Karpas-422 (cell line): ENCODE measurements at places on chromosomes 13 and 19.

DNA sequence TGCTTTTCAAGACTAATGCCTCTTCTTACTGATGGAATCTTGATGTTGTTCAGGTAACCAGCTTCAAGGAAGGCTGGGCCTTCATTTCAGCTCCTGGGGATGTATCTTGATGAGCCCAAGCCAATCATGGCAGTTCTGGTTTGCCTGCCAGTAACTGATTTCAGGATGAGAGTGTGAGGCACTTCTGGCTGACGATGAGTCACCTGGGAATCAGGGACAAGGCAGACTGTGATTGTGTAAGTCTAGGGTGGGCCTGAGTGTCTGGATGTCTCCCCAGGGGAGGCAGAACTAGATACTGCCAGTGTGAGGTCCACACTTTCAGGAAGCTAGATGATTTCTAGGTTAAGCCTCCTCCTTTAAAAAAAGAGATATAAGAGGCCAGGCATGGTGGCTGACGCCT, 77.3 kb upstream of the KL start:
- no peak for DNase-seq

DNA sequence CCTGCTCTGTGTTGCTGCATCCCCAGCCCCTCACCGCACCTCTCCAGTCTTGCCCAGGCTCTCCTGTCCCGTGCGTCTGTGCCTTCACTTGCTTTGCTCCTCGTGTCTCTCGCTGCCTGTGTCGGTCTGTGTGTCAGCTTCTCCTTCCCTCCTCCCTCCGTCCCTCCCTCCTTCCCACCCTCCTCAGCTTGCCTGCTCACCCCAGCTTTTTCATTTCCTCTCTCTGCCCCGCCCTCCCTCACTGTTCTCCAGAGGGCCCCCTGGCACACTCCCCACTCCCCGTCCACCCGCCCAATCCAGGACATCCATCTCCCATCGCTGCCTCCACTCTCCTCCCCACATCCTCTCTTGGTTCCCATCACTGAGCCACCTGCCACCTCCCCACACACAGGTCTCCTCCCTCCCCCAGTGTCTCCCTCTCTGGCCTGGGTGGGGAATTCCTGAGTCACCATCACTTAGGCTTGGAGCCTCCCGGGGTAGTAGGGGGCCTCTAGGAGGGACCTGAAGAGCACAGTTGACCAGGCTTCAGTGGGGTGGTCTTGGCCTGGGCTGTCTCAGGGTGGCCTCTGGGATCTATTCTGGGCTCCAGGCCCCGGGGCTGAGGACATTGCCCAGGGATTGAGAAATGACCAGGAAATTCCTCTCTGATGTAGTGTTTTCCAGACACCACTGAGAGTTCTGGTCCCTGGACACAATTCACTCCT, at the start of gene PTGIR:
TSS of gene PTGIR (minus strand) at position 132 of the 704 bp plus-strand sequence. CDS start 864 bp downstream, outside the sequence.
- no peak for DNase-seq

DNA sequence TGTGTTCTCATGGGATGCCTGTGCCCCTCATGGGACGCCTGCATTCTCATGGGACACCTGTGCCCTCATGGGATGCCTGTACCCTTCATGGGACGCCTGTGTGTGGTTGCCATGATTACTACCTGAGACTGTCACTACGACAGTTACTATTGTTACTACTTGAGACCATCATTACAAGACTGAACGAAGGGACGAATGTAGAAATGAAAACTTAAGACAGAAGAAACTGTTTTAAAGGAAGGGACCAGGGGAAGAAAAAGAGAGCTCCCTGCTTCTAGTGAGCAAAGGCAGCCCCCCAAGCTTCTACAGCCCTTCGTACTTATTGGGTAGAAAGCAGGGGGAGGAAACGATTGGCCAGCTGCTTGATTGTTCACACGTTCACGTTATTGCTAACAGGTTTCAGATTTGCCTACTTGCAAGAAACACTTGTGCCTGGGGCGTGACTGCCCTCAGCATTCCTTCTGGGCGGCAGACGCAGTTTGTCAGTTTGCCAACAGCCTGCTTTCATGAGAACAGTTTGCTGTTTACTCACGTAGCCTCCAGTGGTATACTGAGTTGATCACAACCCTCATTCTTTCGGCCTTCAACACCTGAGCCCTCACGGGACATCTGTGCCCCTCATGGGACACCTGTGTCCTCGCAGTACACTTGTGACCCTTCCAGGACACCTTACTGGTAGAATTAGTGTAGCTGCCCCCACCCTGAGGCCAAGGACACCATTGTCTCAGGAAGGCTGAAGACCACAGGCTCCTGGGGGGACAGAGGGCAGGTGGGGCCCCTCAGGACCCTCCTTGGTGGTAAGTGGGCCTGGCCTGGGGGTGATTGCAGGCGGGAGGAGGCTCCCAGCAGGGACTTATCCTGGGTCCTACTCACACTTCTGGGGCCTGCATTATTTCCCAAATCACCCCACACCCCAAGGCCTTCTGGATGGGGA, 2.5 kb upstream of the S1PR4 start:
- DNase-seq: no peak

DNA sequence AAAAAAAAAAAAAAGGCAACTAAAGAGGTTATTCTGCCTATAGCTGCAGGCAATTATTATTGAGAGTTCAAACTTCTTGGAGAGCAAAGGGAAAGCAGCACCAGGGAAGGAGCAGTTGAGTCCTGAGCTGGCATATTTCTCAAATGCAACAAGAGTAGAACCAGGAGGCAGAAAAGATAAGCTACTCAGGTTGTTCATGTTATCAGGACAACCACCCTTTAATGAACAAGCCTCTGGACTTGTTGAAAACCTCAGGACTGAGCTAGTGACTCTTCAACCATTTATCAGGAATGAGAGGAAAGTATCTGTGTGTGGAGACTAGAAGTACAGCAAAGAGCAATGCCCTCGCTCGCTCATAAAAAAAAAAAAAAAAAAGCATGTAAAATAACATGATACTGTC, 183.0 kb downstream of the KCTD12 start:
- DNase-seq: no peak

DNA sequence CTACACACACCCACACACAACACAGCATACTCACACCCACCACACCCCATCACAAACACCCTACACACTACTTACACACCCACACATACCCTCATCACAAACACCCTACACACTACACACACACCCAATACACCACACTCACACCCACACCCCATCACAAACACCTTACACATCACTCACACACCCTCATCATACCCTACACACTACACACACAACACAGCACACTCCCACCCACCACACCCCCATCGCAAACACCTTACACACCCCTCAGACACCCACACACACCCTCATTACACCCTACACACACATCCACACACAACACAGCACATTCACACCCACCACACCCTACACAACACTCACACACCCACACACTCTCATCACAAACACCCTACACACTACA, 15.8 kb downstream of the PEPD start:
- DNase-seq: no peak

- no peak for DNase-seq
Measured at GRCh38 chr13:46182491-46182877, 507 bp upstream of the LCP1 start.

DNA sequence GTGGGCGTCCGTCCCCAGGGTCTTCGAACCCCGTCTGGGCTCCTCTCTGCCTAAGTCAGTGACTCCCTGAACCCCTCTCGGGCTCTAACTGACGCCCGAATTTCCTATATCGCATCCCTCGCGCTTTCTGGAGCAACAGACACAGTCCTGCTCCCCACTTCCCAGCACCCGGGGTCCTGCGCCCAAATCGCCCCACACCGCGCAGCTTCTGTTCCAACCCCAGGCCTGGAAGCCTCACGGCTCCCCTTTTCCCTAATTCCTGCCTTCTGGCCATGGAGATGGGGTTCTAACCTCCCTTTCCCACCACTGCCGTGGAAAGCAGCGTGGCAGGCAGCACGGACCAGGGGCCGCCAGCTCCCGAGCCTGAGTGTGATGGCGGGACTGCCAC, 1.6 kb upstream of the GRTP1 start:
- no peak for DNase-seq

- peak; percentile 75 for DNase-seq
Measured at GRCh38 chr13:96052656-96053002, 572 bp downstream of the UGGT2 start.

DNA sequence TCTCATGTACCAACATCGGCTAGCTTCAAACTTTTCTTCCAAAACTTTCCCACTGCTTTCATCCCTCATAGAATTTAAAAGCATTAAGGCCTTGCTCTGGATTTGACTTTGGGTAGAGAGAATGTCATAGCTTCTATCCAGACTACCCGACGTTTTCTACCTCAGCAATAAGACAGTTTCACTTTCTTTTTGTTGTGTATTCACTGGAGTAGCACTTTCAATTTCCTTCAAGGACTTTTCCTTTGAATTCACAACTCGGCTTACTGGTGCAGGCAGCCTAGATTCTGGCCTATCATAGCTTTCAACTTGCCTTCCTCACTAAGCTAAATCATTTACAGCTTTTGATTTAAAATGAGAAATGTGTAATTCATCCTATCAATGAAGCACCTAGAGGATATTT, 420.4 kb upstream of the GPC6 start:
- DNase-seq: no peak

GRCh38 chr13:41639955-41640780, 182.8 kb downstream of the RGCC start:
- DNase-seq: no peak

DNA sequence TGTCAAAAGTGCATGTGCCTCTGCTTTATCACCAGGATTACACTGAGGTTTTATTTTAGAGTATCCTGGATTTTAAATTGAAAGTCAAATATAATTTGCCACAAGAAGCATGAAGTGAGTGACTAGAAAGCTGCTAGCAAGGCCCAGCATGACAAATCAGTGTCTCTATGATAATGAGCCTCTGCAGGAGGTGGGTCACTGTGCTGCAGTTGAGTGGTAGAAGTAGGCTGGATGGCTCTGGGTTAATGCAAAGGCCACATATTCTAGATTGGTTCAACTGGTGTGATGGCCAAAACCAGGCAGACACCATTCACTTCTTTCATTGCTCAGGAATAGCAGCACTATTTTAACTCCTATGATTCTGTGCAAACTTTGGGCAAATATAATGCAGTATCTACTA, 491.5 kb downstream of the OLFM4 start:
- no peak for DNase-seq

- DNase-seq: no peak
Measured at GRCh38 chr19:44848812-44849447, 2.8 kb downstream of the NECTIN2 start.

DNA sequence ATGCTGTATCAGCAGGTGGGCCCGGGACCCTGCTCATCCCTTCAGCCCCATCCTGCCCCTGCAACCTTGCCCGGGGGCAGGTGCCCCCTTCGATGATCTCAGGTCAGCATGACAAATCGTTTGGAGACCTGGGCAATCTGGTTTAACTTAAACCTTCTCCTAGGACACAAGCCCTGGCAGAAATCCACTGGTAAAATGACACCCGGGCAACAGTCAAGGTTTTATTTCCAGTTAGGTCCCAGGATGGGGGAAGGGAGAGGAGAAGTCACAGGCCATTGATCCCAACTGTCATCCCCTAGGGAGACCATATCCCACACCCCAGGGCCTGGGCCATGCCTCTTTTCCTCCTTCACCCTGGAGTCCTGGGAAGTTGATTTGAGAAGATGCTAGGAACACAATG, 1.8 kb upstream of the PLIN5 start:
- no peak for DNase-seq

DNA sequence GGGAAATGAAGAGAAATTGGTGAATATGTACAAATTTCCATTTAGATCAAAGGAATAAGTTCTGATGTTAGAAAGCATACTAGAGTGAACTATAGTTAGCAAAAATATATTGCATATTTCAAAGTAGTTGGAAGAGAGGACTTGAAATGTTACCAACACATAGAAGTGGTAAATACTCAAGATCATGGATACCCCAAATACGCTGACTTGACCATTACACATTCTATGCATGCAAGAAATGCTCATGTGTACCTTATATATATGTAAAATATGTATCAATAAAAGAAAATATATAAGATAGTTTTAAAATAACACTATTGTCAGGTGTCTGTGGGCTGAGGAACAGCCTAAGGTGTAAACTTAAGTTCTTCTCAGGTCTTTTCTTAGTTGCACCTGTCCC, 14.6 kb upstream of the ZNF491 start:
- no peak for DNase-seq

- DNase-seq: no peak
Measured at GRCh38 chr19:38035515-38036495, 128.8 kb downstream of the SIPA1L3 start.

GRCh38 chr19:4575267-4576015, 16.0 kb upstream of the SEMA6B start:
- DNase-seq: no peak

GRCh38 chr19:58007285-58007684, 4.7 kb upstream of the ZNF606 start:
- DNase-seq: peak; percentile 64

GRCh38 chr19:23787106-23787505, 28.4 kb upstream of the ZNF681 start:
- DNase-seq: no peak

GRCh38 chr19:47389150-47389556, 30.2 kb downstream of the MEIS3 start:
- DNase-seq: no peak
